ENCODE measurements at places on chromosomes 5 and 9. TPM values are rescaled to one million over a fixed set of nuclear protein-coding genes. Genes with fewer than 3 reads are reported as not detected.

EGR1 gene
- total RNA-seq: 9.5 TPM

SEMA5A gene
- total RNA-seq: not detected

LCN1 gene
- total RNA-seq: not detected

BTNL8 gene
- total RNA-seq: not detected

GGTA1 gene
- not detected for total RNA-seq

SPINK1 gene
- total RNA-seq: 0.73 TPM

ANKRD31 gene
- 0.06 TPM for total RNA-seq

FAM153A gene
- not detected for total RNA-seq

HAVCR1 gene
- 32.1 TPM for total RNA-seq

RAB3C gene
- total RNA-seq: not detected

IL5 gene
- total RNA-seq: not detected

SPATA31C1 gene
- total RNA-seq: not detected

CMYA5 gene
- total RNA-seq: 0.53 TPM

SPINK13 gene
- total RNA-seq: not detected

RNF224 gene
- 0.36 TPM for total RNA-seq

GNA14 gene
- total RNA-seq: 0.14 TPM

IL4 gene
- total RNA-seq: not detected

NACC2 gene
- total RNA-seq: 30.2 TPM

RFESD gene
- 2.5 TPM for total RNA-seq

CCDC69 gene
- total RNA-seq: 1.0 TPM

CCNJL gene
- 14.3 TPM for total RNA-seq

ZNG1C gene
- total RNA-seq: 87.7 TPM

BARHL1 gene
- not detected for total RNA-seq

GLIPR2 gene
- 7.1 TPM for total RNA-seq

PAPPA gene
- 46.1 TPM for total RNA-seq

AGPAT2 gene
- total RNA-seq: 112 TPM

HSPB3 gene
- not detected for total RNA-seq

NUTM2F gene
- total RNA-seq: not detected

CYLC2 gene
- total RNA-seq: not detected

DMGDH gene
- not detected for total RNA-seq

SLC46A2 gene
- total RNA-seq: not detected

Data from A549 treated with ZK216348 at 1 μM for 4 hours (cell line).